ENCODE measurements at places on chromosomes 11 and 22. TPM values are rescaled to one million over a fixed set of nuclear protein-coding genes. Genes with fewer than 3 reads are reported as not detected.

Gene DNAJB7
- polyA plus RNA-seq, result 1.0 TPM

Gene PRDX5
- polyA plus RNA-seq, result 272 TPM

Gene SCGB1C1
- not detected for polyA plus RNA-seq

Gene EHF
- polyA plus RNA-seq, result 9.6 TPM

Gene RNF26
- polyA plus RNA-seq, result 30.1 TPM

Gene VSIG2
- polyA plus RNA-seq, result 28.8 TPM

Gene HPS4
- polyA plus RNA-seq, result 24.4 TPM

Gene C11orf42
- polyA plus RNA-seq, result 1.1 TPM

Gene P2RY6
- polyA plus RNA-seq, result 2.7 TPM

Gene SEZ6L
- polyA plus RNA-seq, result 0.50 TPM

Gene CWF19L2
- polyA plus RNA-seq, result 22.1 TPM

Gene RIN1
- polyA plus RNA-seq, result 4.5 TPM

DNA sequence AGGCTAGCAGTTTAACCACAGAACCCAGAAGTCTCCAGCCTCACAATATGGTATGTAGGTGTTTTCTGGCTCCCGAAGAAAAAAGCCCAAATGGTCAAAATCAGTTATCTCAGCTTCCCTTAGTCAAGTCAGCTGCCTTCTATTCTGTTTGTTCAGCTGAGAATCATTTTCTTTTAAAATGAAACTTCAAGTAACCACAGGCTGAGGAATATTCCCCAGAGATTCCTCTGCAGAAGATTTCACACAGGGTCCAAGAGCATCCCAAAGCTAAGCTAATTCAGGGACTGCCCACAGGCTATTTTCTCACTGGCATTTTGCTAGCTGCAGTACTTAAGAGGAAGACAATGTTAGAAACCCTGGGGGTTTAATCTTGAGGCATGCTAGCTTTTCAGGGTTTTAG lies 977.0 kb upstream of the CHORDC1 start:
- no peak for DNase-seq

GRCh38 chr11:108895579-108896480 lies 231.0 kb downstream of the DDX10 start:
- no peak for DNase-seq

DNA sequence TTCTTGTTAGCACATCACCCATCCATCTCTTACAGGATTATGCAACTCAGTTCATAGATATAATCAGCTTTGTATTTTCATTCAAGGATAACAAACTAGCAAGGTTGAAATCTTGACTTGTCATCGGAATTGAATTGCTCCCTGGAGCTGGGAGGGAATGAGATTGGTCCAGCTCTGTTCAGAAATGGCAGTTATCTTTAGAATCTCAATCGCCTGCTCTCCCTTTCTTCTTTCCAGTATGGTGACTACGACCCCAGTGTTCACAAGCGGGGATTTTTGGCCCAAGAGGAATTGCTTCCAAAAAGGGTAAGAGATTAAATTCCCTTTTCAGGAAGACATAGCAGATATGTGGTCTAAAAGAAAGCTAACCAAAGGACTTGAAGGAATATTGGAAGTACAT lies 51.0 kb downstream of the NF2 start:
- DNase-seq, result no peak

GRCh38 chr11:71934213-71934612 lies 5.4 kb downstream of the RNF121 start:
- no peak for DNase-seq

- no peak for DNase-seq
Measured at GRCh38 chr11:133425245-133425644, 107.1 kb downstream of the OPCML start.

DNA sequence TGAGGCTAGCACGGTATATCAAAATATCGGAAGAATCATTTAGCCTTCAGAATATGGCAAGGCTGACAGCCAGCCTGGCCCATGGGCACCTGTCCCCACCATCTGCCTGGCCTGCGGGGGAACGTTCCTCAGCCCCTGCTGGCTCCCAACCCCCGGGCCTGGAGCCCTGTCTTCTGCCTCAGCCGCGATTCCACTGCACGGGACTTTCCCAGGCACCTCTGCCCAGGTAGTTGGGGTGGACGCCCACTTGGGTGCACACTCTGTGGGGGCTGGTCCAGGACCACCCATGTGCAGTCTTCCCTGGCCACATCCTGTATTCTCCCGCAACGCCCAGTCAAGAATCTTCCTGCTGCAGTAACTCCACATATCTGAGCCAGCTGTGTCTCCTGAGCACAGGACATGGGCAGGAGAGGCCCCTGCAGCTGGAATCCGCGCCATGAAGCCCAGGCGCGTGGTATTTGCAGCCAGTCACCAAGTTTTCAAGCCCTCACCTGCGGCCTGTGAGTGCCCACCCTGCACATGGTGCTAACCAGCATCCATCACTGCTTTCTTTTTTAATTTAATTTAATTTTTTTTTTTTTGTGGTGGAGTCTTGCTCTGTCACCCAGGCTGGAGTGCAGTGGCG lies 77.9 kb downstream of the KCNQ1 start:
- DNase-seq, result no peak

- DNase-seq, result no peak
Measured at GRCh38 chr11:66985508-66986177, 10.5 kb downstream of the C11orf86 start.

- DNase-seq, result no peak
Measured at GRCh38 chr11:92894197-92894596, 75.3 kb upstream of the MTNR1B start.

- no peak for DNase-seq
Measured at GRCh38 chr22:40193429-40194421, 16.0 kb downstream of the TNRC6B start.

- DNase-seq, result peak; percentile 24
Measured at GRCh38 chr11:23540101-23540561, 679.9 kb upstream of the CCDC179 start.

GRCh38 chr11:2774173-2775082 lies 74.6 kb upstream of the KCNQ1OT1 start:
- DNase-seq, result no peak

- peak; percentile 25 for DNase-seq
Measured at GRCh38 chr11:102345904-102346303, 1.1 kb upstream of the BIRC2 start.

GRCh38 chr11:1534682-1535081 lies 37.4 kb downstream of the DUSP8 start:
- no peak for DNase-seq

- peak; percentile 45 for DNase-seq
Measured at GRCh38 chr11:113014262-113015097, 53.3 kb downstream of the NCAM1 start.

DNA sequence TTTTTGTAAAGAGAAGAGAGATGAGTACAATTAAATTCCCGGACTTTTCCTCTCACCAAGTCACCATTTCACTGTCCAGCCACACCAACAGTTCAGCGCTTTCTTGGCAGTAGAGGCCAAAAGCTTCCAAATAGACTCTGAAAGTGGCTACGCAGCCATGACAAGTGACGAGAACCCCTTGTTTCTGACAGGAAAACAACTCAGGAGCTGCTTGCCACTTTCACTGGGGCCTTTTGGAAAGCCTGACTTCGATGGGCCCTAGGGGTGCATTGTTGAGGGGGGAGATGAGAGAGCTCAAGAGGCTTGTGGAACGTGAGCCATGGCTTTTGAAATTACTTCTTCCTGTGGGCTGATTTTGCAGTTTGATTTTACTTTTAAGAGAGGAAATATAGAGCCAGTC lies 422.1 kb upstream of the FAT3 start:
- no peak for DNase-seq

GRCh38 chr22:39434243-39434653 lies 22.6 kb upstream of the MGAT3 start:
- no peak for DNase-seq

GRCh38 chr22:50528682-50529415 lies 963 bp downstream of the TYMP start:
- DNase-seq, result no peak

DNA sequence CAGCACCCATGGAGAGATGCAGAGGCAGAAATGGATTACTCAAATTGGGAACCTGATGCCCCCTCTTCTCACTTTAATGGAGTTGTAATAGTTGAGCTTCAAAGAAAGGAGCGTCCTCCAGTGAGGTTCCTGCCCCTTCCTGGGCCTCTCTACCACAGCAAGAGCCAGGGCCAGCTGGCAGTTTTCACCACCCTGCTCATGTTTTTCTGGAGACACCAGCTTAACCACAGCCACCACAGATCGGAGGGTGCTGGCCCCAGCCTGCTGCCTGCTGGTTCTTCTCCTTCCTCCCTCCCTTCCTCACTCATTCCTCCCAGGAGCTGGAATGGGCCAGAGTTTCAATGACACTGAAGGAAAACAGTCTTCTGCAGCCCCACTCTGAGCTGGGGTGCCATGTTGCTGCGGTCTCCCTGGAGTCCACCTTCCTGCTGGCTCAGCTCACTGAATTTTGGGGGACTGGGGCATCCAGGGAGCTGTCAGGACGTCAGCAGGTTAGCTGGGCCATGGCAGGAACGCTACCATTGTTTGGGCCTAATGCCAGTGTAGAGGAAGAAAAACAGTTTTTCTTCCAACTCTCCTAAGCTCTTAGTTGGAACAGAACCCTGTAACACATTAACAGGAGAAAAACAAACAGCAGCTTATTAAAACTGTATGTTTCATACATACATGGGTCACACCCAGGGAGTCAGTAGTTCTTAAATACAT lies 57.7 kb downstream of the TRAF6 start:
- no peak for DNase-seq

DNA sequence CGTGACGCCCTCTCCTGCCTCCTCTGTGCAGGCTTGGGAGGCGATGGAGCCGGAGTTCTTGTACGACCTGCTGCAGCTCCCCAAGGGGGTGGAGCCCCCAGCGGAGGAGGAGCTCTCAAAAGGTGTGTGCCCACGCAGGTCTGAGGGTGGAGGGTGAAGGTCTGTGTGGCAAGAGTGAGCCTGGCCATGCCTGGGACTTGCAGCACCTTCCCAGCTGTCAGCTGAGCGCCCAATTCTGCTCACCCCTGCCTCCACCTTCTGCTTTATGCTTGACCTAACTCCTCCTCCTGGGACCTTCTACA lies 2.5 kb downstream of the PARVG start:
- no peak for DNase-seq

DNA sequence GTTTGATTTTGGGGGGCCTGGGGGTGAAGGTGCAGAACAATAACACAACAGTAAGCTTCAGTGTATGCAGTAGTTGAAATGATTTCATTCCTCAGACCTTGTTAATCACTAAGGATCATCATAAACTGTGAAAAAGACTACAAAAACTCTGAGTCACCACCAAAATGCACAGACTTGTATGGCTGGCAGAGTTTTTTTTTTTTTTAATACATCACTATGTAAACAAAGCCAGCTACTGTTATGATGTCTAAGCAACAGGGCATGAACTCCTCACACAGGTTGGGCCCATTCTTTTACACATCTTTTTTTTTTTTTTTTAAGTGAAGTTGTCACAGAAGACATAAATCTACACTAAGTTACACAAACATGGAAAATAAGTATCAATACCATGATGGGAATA lies 311.9 kb downstream of the GUCY1A2 start:
- DNase-seq, result no peak

DNA sequence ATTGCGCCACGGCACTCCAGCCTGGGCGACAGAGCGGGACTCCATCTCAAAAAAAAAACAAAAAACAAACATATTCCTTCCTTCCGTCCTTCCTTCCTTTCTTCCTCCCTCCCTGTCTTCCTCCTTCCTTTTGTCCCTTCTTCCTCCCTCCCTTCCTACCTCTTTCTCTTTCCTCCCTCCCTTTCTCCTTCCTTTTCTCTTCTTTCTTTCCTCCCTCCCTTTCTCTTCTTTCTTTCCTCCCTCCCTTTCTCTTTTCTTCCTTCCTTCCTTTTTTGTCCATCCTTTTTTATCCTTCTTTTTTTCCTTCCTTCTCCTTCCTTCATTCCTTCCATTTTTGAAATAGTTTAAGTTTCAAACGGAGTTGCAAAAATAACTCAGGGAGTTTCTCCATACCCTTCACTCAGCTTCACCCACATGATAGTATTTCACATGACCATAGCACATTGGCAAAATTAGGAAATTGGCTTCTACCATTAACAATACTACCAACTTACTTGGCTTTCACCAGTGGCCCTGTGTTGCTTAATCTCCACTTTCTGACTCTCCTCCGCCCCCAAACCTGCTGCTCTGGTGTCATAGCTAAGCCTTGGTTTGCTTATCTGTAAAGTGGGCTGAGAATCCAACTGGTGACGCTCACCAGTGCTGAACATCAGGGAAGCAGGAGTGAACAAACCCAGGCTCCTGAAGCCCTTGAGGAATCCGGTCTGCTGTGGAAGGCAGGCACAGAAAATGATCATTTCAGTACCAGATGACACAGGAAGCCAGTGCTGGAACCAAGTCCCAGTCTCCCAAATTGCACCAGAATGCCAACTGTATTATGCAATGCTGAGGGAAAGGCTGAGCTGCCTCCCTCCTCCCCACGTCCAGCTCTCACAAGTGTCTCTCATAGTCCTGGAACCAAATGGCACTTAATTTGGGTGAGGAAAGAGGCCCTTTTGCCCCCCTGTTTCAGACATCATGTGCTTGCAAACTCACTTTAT lies 17.2 kb upstream of the CRYBB3 start:
- DNase-seq, result no peak

DNA sequence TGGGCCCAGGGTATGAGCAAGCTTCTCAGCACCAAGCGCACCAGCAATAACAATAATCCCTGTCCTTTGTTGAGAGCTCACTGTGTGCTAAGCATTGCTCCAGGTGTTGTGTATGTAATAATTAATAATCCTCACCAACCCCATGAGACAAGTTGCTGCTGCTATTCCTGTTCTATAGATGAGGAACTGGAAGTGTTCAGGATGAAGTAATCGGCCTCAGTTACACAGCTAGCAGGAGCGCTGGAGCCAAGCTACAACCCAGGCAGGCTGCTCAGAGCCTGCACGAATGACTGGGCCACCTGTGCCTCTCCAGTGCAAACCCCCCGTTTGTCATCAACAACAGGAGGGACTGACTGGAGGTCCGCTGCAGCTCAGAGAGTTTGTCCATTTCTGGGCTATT lies 35.2 kb upstream of the CECR2 start:
- no peak for DNase-seq

- no peak for DNase-seq
Measured at GRCh38 chr11:66112601-66113499, 42.8 kb downstream of the PACS1 start.

DNA sequence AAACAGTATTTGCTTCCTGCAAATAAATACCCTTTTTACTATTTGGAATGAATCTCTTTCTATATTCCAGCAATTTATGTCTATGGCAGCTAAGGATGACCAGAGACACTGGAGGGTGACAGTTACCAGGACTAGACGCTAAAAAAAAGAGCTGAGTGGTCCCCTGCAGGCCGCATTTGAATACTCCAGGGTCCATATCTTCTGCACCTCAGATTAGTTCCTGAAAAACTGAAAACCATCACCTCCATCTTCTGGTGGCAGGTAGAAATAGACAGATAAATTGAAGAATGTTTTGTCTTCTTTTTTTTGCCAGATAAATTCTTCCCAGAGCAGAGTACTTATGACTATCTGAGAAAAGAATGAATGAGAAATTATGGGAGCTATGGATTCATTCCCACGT lies 145.6 kb downstream of the CSNK2A3 start:
- DNase-seq, result no peak

GRCh38 chr11:11641581-11641980 lies 19.8 kb upstream of the GALNT18 start:
- DNase-seq, result no peak

- DNase-seq, result no peak
Measured at GRCh38 chr22:30875481-30876215, 92.9 kb downstream of the MORC2 start.
